GM19239 (cell line): ENCODE measurements at places on chromosomes 1 and 21.

GRCh38 chr1:212247179-212247721 is 38.0 kb upstream of the PPP2R5A start:
- no peak for DNase-seq

GRCh38 chr1:108560874-108561459 is 1.1 kb downstream of the EEIG2 start:
- DNase-seq, result peak; percentile 18

- no peak for DNase-seq
Measured at GRCh38 chr1:187691439-187691838, 862.7 kb downstream of the PLA2G4A start.

GRCh38 chr1:116853680-116854402 is 55.9 kb upstream of the PTGFRN start:
- DNase-seq, result no peak

DNA sequence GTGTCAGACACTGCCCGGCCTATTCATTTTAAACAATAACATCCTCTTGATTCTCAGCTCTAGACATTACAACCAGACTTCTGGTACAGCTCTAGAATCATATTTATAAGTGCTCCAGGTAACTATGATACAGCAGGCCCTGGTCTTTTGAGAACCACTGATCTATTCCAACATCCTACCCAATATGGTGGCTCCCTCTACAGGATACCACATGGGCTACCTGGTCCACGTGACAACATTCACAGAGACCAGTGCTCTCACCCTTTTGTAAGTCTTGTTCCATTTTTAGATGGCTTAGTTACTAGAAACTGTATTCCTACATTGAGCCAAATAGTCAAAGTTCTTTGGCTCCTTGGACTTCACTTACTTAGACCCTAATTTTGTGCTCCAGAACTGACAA is 102.9 kb downstream of the PTPN14 start:
- DNase-seq, result no peak

DNA sequence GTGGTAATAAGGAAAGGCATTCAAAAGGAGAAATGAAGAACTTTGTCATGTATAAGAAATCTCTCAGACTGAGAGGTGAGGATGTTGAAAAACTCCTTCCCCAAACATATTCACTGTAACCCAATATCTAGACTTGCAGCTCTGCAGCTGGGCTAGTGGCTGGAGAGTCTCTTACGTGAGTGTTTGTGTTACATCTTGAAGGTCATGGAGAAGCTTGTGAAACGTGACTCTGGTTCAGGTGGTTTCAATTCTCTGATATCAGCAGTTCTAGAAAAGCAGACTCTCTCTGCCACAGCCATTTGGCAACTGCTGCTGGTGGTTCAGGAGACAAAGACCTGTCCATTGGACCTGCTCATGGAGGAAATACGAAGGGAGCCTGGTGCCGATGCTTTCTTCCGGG is 55.0 kb upstream of the EPHA8 start:
- DNase-seq, result no peak

- DNase-seq, result no peak
Measured at GRCh38 chr1:212512816-212513559, 80.3 kb downstream of the NENF start.

GRCh38 chr1:211829343-211830054 is 1.1 kb downstream of the LPGAT1 start:
- no peak for DNase-seq

GRCh38 chr21:38476385-38476784 is 21.9 kb downstream of the ERG start:
- no peak for DNase-seq

DNA sequence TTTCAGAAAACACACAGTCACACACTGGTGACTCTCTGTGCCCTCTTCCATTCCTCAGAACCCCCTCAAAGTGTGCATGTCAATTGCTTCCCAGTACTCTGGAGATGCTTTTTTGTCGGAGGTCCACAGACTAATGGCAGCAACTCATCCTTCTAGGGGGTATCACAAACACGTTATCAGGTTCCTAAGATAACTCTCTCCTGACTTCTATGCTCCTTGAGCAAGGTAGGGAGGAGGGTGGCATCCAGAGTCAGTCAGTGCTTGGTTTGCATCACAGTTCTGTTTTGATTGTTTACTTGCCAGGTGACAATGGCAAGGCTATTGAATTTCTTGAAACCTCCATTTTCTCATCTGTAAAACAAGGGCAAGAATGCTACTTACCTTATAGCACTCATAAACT is 39.4 kb upstream of the DYNLT5 start:
- no peak for DNase-seq

- no peak for DNase-seq
Measured at GRCh38 chr1:201881617-201882016, 7.1 kb upstream of the SHISA4 start.

DNA sequence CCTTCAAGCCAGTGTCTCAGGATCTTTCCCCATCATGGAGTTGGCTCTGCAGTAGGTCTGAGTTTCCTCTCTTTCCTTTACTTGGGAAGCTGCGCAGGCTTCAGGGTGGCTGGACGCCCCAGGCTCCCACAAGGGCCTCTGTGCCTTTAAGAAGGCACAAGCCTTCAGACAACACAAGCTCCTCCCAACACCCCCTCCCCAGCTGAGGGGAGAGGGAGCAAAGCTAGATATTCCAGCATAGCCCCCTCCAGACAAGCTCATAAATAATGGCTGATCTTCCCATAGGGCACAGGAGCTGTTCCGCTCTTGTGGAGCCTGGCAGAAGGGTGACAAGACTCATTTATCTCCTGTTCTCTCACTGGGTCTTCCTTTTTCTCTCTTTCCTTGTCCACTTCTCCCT is 27.9 kb upstream of the ATP2B4 start:
- DNase-seq, result no peak

DNA sequence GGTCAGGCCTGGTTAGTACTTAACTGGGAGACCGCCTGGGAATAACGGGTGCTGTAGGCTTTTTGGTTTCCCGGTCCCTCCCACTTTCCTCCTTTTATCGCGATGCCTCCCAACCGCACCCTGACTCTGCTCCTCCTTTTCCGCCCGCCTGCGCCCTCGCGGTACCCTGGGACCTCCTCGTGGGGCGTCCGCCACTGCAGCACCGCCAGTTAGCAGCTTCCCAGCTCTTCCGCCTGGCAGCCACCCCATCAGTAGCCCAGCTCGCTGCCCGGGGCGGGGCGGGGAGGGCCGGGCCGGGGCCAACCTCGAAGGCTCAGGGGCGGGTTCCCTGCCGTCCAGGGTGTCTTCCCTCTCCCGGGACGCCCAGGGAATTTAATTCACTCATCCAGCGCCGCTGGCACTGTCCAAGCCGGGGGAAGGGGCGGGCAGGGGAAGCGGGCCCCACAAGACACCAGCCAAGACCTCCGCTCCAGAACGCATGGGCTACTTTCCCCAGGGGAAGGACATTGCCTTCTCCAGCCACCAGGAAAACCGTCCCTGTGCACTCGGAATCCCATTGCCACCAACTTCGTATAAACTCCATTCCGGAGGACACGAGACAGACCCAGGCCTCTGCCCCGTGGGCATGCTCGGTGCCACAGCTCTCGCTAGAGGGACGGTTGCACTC is 2.0 kb upstream of the ZNF678 start:
- DNase-seq, result no peak

DNA sequence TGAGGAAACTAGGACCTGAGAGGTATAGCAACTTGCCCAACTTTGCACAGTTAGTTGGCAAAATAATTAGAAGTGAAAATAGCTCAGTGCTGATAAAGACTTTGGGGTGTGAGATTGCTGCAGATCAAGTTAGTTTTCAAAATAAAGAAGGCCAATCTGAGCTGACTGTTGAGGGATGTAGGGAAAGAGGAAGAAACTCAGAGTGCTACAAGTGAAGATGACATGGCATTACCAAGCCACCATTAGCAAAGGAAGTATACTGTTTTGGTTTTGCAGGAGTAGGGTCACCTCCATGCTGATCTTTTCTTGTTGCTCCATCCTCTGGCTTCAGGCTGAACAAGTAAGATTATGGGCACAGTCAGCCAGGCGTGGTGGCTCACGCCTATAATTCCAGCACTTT is 78.7 kb upstream of the ADAM30 start:
- no peak for DNase-seq

DNA sequence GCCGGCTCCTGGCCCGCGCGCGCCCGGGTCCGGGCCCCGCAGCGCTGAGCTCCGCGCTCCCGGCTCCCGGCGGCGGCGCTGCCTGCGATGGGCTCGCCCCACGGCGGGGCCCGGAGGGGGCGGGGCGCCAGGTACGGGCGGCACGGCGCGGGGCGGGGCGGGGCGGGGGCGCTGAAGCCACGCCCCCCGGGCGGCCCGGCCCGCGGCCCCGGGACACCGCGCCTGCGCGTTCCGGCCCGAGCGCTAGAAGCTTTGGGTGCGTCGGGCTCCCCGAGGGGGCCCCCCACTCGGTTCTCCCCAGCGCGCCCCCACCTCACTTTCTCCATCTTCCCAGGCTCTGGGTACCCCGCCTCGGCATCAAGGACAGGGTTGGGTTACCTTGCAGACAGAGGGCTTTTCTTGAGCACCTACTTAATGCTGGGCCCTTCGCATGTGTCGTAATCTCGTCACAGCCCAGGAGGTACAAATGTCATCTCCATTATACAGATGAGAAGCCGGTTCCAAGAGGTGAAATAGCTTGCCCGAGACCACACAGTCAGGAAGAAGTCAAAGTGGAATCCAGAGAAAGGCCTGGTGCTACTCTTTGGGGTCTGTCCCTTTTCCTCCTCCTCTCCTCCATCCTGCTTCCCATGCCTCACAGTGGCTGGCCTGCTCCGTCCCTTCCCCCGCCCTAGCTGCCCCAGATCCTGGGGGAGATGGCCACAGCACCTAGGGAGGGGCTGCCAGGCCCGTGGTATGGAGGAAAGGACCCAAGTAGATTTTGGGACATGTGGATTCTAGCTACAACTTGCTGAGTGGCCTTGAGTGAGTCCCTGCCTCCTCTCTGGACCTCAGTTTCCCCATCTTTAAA is 46.5 kb downstream of the RAP1GAP start:
- DNase-seq, result peak; percentile 53

DNA sequence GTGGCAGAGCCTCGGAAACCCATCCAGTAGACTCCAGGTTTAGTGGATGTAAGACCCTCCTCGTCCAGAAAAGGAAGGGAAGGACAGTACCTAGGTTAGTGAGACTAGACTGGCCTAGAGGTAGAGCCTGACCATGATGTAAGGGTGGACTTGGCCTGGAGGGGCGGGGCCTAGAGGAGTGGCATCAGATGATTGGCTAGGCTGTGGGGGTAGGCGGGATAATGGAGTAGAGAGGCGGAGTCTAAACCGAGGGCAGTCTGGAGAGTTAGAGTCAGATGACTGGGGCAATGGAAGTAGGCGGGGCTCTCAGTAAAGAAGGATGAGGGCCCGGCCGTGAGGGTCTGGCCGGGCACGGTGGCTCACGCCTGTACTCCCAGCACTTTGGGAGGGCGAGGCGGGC is 70.1 kb downstream of the EPHB2 start:
- DNase-seq, result peak; percentile 26

GRCh38 chr1:64775113-64775512 is 30.2 kb downstream of the RAVER2 start:
- DNase-seq, result no peak

DNA sequence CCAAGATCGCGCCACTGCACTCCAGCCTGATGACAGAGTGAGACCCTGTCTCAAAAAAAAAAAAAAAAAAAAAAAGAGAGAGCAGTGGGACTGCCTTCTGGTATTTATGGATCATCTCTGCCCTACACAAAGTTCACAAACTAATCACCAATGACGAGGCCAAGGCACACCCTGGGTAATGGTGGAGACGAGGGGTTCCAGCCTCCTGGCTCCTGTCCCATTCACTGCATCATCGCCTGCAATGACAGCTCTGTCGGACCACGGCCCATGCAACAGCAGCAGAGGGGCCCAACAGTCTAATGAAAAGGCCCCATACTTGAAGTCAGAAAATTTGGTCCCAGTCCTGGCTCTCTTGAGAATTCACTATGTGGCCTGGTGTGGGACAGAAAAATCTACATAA is 2.9 kb upstream of the BTG2 start:
- DNase-seq, result no peak

DNA sequence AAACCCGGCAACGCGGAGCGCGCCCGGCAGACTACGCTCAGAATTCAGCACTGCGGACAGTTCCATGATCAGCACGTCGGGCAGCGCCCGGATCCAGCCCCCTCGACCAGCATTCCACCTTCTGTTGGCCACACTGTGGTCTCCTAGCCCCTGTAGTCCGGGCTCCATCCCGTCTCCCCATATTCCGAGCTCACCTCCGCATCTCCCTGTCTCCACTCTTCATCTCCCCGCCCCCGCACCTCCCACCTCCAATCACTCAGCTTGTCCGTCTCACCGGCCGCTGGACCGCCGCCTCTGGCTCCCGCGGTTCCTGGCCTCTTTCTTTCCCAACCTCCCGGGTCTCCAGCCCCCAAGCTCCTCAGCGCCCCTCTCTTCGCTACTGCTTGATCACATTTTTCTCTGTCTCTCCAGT is 500 bp downstream of the EPHA10 start:
- DNase-seq, result no peak

GRCh38 chr1:14794906-14795305 is 196.4 kb downstream of the KAZN start:
- DNase-seq, result no peak

- DNase-seq, result no peak
Measured at GRCh38 chr1:172779491-172779890, 120.6 kb downstream of the FASLG start.

- DNase-seq, result no peak
Measured at GRCh38 chr1:183285256-183285655, 99.2 kb downstream of the LAMC2 start.

DNA sequence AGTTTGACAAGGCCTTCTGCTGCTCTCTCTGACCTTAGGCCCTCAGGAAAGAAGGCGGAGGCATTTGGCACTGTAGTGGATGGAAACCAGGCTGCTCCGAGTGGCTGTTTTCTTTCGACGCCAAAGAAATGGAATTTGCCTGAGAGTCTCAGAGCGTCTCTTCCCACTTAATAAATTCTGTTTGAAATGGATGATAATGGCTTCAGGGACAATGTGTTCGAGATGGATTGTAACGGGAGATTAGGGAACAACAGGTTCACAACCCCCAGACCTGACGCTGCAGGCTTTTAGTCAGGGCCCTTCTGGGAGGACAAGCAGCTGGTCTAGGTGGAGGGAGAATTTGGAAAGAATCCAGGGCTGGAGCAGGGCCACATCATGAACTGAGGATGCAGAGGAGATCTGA is 58.6 kb downstream of the TLR5 start:
- no peak for DNase-seq

- DNase-seq, result no peak
Measured at GRCh38 chr1:50605186-50605875, 182.1 kb upstream of the DMRTA2 start.

GRCh38 chr1:161127649-161128048 is 4.8 kb downstream of the DEDD start:
- no peak for DNase-seq

DNA sequence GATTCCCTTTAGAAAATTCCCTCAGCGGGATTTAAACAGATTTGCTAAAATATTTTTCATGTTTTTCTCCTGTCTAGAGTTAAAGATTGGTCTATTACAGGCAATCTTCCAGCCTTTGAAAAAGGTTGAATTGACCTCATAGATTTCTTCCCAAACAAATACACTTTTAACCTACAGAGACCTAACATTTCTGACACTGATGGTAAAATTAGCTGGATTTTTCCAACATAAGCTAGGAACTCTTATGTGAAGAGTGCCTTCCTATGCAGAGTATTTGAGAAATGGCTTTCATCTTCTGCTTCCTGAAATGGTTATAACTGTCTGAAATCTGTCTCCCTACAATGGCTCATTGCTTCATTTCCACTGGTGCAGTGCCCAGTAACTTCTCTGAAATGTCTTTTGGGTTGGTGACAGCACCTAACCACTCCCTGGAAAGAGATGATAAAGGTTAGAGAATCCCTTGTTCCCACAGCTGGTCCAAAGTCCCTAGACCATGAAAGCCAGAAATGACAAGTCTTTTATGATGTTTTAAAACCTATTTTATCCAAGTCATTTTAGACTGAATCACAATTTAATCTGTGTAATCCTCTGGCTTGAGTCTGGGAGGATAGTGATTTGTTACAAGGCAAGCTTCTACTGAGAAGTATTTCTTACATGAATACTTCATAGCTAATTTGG is 269.4 kb downstream of the BACH1 start:
- DNase-seq, result no peak
